ENCODE measurements at places on chromosomes 6 and 20. TPM values are rescaled to one million over a fixed set of nuclear protein-coding genes. Genes with fewer than 3 reads are reported as not detected.

DNA sequence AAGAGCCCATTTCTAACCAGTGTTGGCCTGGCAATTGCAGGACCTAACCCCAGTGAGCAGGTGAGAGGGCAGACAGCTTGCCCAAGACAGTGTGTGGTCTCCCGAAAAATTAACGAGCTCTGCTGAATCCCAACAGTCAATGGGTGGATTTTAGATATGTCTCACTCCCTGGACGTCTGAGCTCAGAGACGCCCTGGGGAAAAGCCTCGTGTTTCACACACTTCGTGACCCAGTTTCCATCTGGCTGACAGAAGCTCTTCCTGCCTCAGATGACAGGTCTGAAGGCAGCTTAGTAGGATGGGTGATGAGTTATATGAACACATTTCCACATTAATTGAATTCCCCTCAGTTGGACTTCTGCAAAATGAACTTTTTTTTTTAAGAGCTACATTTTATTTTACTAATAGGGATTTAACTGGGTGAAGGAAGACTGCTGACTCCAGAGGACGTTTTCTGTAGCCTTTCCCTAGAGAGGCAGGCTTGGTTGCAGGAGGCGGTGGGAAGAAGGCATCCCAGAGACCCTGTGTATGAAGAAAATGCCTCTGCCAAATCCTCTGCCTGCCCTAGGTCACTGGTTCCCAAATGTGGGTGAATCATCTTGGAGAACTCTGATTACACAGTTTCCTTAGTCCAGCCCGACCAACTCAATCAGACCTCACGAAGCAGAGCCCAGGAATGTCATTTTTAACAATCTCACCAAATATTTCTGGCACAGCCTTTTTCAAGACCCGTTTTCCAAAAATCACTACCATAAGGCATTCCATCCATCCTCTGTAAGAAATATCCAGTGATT is 71.7 kb upstream of the LY86 start:
- DNase-seq: no peak
- no peaks in the 10 kb centered on the region for H3K36me3 ChIP-seq
- H3K4me1 ChIP-seq: no peaks in the 10 kb centered on the region

- no peaks in the 10 kb centered on the region for H3K36me3 ChIP-seq
- no peak for DNase-seq
- peaks cover 31% of the 10 kb centered on the region for H3K4me1 ChIP-seq
- H3K27ac ChIP-seq: no peak overlapping the region
These were observed 127.9 kb downstream of the ZFAND3 start for GRCh38 chr6:37947468-37947867.

DNA sequence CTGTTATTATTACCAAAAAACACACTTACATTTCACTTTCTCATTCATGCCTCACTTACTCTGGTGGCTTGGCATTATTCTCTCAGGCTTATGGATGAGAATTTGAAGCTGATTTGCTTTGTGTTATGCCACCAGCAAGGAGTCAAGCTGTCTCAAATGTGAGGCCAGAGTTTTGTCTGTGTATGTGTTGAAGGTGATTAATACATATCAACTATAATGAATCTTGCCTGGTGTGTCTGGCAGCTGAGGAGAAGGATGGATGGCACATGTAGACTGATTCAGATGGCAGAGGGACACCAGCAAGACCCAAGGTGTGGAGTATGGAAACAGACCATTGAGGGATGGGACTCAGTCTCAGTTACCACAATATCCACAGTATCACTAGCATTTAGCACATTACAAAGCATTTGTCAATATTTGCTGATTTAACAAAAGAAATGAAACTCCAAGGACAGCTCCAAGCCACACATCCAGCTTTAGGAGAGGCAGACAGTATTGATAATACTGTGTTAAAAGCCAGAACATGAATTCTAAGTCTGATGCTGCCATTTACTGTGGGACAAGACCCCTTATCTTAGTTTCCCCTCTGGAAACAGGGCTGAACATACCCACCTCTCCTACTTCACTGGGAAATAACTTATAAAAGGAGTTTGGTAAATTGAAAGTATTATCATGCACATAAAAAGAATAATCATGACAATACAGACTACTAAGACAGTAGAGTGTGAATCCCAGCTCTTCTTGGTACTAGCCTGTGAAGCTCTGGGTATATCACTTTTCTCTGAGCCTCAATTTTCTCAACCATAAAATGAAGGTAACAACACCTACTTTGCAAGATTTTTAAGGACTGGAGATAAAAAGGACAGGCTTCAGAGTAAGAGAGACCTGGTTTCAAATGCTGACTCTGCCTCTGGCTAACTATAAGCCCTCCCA is 11.2 kb downstream of the BCL2L1 start:
- peak overlapping the region; percentile 88 for H3K27ac ChIP-seq
- no peak overlapping the region for H3K4me3 ChIP-seq
- no peaks in the 10 kb centered on the region for H3K36me3 ChIP-seq

- no peaks in the 10 kb centered on the region for H3K27me3 ChIP-seq
- no peak for DNase-seq
- no peaks in the 10 kb centered on the region for H3K4me1 ChIP-seq
- H3K27ac ChIP-seq: no peak overlapping the region
- no peak overlapping the region for H3K4me3 ChIP-seq
These were observed 82.0 kb upstream of the TNFRSF21 start for GRCh38 chr6:47391675-47392074.

- H3K27ac ChIP-seq: no peak overlapping the region
- no peaks in the 10 kb centered on the region for H3K27me3 ChIP-seq
- no peaks in the 10 kb centered on the region for H3K36me3 ChIP-seq
- no peaks in the 10 kb centered on the region for H3K4me1 ChIP-seq
These were observed 27.4 kb downstream of the SLC22A16 start for GRCh38 chr6:110448846-110449540.

- H3K4me1 ChIP-seq: peaks cover 8% of the 10 kb centered on the region
- H3K4me3 ChIP-seq: no peak overlapping the region
- H3K27ac ChIP-seq: no peak overlapping the region
- DNase-seq: peak; percentile 58
These were observed 5.1 kb downstream of the KCNS1 start for GRCh38 chr20:45095805-45096238.

- no peaks in the 10 kb centered on the region for H3K4me1 ChIP-seq
- H3K36me3 ChIP-seq: no peaks in the 10 kb centered on the region
- DNase-seq: no peak
- H3K4me3 ChIP-seq: no peak overlapping the region
- no peaks in the 10 kb centered on the region for H3K27me3 ChIP-seq
- no peak overlapping the region for H3K27ac ChIP-seq
These were observed 16.8 kb upstream of the SNX9 start for GRCh38 chr6:157806131-157806855.

- peak; percentile 54 for DNase-seq
- H3K27ac ChIP-seq: peak overlapping the region; percentile 94
These were observed 3.3 kb upstream of the HMGN4 start for GRCh38 chr6:26534681-26535465.

GRCh38 chr6:25359891-25360290 is 80.7 kb downstream of the CARMIL1 start:
- no peak overlapping the region for H3K27ac ChIP-seq
- no peaks in the 10 kb centered on the region for H3K36me3 ChIP-seq
- H3K4me1 ChIP-seq: peaks cover 16% of the 10 kb centered on the region
- DNase-seq: peak; percentile 36

GRCh38 chr6:70375882-70376281 is 37.4 kb upstream of the FAM135A start:
- no peak overlapping the region for H3K27ac ChIP-seq
- no peaks in the 10 kb centered on the region for H3K36me3 ChIP-seq
- H3K27me3 ChIP-seq: no peaks in the 10 kb centered on the region
- H3K4me1 ChIP-seq: peaks cover 20% of the 10 kb centered on the region
- H3K4me3 ChIP-seq: no peak overlapping the region

DNA sequence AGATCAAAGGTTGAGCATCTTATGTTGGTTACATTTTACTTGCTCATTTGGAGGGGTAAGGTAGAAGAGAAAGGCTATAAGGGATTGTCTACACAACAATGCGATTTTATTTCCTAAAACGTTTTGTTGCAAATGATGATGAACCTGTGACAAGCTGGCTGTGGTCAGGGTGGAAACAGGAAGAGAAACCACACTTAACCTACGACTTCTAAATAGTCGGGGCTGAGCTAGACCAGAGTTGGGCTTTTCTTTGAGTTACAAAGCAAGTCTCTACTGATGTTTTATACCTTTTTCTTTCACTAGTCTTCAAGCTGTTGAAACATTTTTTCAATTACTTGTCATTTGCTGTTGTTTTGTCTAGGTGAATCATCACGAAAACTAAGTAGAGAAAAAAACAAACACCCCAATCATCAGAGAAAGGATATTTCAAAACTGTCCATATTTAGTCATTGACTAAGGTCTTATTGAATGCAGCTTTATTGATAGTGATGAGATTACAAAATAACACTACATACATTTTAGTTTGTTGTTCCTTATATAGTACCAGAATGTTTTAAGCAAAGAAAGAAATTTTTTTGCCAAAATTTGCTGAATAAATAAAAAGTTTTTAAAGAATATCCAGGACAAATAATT is 18.0 kb downstream of the KLHL31 start:
- no peak overlapping the region for H3K27ac ChIP-seq
- H3K27me3 ChIP-seq: no peaks in the 10 kb centered on the region
- no peak overlapping the region for H3K4me3 ChIP-seq
- no peaks in the 10 kb centered on the region for H3K36me3 ChIP-seq
- peak; percentile 33 for DNase-seq

DNA sequence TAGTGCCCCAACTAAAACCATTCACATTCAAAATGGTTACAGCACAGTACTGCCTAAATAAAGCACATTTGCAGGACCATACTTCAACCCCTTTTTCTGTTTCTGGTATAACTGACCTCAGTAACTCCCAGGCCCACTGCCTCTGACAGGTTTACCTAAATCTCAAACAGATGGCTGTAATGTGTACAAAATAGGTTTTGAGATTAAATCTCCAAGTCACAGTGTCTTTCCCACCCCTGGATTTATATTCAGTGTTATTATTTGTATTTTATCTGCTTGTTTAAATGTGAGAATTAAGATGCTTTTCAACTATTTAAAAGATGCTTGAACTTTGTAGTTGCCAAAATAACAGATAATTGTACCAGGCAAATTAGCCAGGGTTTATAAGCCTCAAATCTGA is 4.7 kb upstream of the KIF6 start:
- DNase-seq: no peak
- H3K27ac ChIP-seq: no peak overlapping the region
- no peak overlapping the region for H3K4me3 ChIP-seq
- no peaks in the 10 kb centered on the region for H3K4me1 ChIP-seq

GRCh38 chr20:2297357-2297728 is 1.5 kb downstream of the TGM3 start:
- no peak overlapping the region for H3K27ac ChIP-seq
- no peak for DNase-seq
- H3K4me1 ChIP-seq: peaks cover 9% of the 10 kb centered on the region
- H3K27me3 ChIP-seq: no peaks in the 10 kb centered on the region
- H3K4me3 ChIP-seq: no peak overlapping the region

GRCh38 chr20:9114709-9115108 is 45.8 kb downstream of the PLCB4 start:
- H3K27me3 ChIP-seq: no peaks in the 10 kb centered on the region
- H3K27ac ChIP-seq: no peak overlapping the region
- no peak overlapping the region for H3K4me3 ChIP-seq
- no peak for DNase-seq
- H3K36me3 ChIP-seq: no peaks in the 10 kb centered on the region

GRCh38 chr6:11761744-11762620 is 16.6 kb downstream of the ADTRP start:
- no peak overlapping the region for H3K4me3 ChIP-seq
- peaks cover 34% of the 10 kb centered on the region for H3K4me1 ChIP-seq
- no peaks in the 10 kb centered on the region for H3K27me3 ChIP-seq
- H3K27ac ChIP-seq: peak overlapping the region; percentile 74
- H3K36me3 ChIP-seq: no peaks in the 10 kb centered on the region
- DNase-seq: peak; percentile 77

- peaks cover 19% of the 10 kb centered on the region for H3K4me1 ChIP-seq
- peak overlapping the region; percentile 92 for H3K27ac ChIP-seq
- peak overlapping the region; percentile 87 for H3K4me3 ChIP-seq
- DNase-seq: peak; percentile 45
- no peaks in the 10 kb centered on the region for H3K27me3 ChIP-seq
These were observed 893 bp downstream of the POLR1H start for GRCh38 chr6:30061858-30062458.

GRCh38 chr6:119137194-119138072 is 59.0 kb upstream of the FAM184A start:
- no peak overlapping the region for H3K27ac ChIP-seq
- no peak overlapping the region for H3K4me3 ChIP-seq
- H3K36me3 ChIP-seq: no peaks in the 10 kb centered on the region
- no peak for DNase-seq
- H3K4me1 ChIP-seq: no peaks in the 10 kb centered on the region

DNA sequence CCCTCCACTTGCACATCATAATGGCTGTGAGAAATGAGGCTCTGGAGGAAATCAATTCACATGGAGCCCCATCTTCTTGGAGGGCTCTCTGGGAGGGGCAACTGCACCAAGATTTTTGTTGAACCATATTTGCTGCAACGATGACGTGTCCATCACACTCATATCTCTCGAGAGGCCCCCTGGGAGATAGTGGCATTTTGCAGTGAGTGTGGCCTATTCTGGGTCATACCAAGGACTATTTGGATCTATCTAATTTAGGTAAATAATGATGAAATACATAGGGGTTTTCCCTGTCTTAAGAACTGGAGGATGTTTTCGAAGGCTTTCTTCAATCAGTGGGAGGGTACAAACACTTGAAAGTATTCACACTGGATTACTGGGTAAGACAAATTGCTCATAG is 31.6 kb downstream of the CNR1 start:
- H3K4me3 ChIP-seq: no peak overlapping the region
- no peak overlapping the region for H3K27ac ChIP-seq
- DNase-seq: no peak
- H3K4me1 ChIP-seq: no peaks in the 10 kb centered on the region
- no peaks in the 10 kb centered on the region for H3K36me3 ChIP-seq

DNA sequence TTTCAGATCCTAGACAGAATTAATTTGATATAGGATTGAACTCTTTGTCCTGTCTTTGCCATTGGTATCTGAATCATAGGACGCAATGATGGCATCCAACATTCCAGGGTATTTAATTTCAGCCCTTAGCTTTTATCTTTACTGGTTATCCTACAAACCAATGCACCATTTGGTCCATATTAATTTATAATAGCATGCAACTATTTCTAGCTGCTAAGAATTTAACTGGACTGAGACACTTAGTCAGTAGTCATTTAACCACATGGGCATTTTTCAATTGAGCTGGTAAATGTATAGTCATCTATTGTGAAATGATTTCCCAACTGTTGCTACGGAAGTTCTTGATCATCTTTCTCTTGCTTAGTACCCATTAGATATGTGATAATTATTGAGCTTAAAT is 141.1 kb downstream of the CD164 start:
- no peaks in the 10 kb centered on the region for H3K36me3 ChIP-seq
- DNase-seq: no peak
- no peaks in the 10 kb centered on the region for H3K4me1 ChIP-seq
- H3K27ac ChIP-seq: no peak overlapping the region

DNA sequence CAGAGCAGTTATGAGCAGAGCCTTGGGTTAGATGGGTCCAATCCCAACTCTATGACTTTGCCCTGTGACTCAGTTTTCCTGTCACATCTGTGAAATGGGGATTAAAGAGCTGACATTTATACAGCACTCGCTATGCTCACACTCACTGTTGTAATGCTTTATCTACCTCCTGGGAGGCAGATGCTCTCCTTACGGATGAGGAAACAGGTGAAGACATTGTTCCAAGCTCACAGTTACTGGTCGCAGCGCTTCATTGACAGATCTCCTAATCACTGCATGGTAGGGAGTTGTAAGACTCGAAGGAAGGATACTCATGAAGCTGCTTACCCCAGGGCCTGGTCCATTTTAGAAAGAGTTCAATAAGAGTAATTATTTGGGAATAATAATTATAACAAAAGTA is 2.9 kb upstream of the MYLK2 start:
- H3K36me3 ChIP-seq: no peaks in the 10 kb centered on the region
- H3K27me3 ChIP-seq: no peaks in the 10 kb centered on the region
- peaks cover 8% of the 10 kb centered on the region for H3K4me1 ChIP-seq
- no peak overlapping the region for H3K4me3 ChIP-seq

The TP53TG5 gene
- total RNA-seq: not detected

The FOXC1 gene
- total RNA-seq: 0.75 TPM
